ENCODE measurements at places on chromosomes 16 and 17.

DNA sequence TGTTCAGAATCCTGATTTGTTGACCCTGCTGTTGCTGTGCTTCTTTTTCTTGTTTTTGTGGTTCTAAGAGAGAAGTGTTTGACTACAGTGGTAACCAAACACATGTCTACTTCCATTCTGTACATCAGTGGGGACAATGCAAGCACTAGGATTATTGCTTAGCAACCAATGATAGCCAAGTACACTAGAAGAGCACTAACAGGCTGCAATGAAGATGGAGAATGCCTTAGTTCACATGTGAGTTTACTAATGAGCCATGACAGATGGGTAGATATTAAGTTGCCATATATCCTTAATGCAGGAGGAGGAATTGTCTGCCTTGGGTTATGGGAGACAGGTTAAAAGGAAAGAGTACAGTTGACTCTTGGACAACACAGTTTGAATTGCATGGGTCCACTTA is 8.3 kb downstream of the EFCAB5 start:
- DNase-seq: no peak

- DNase-seq: no peak
Observed at GRCh38 chr17:12995896-12996295, 21.9 kb downstream of the ELAC2 start.

GRCh38 chr17:76561332-76561731 is 21.5 kb downstream of the PRCD start:
- DNase-seq: no peak

- no peak for DNase-seq
Observed at GRCh38 chr17:1867307-1867706, 37.5 kb downstream of the RPA1 start.

DNA sequence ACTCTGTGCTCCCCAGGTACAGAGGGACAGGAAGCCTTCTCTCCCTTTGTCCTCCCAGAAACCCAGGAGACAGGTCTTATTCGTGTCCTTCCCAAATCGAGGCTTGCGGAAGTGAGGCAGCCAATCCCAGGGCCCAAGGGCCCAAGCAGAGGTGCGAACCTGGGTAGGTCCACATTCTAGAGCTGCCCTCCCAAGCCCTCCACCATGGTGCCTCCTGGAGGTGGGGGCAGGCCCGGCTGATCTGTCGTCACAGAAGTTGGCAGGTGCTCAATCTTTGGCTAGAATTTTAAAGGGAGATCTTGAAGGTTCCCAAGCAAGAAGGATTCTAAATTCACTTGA is 21.5 kb downstream of the MRC2 start:
- no peak for DNase-seq
